Right kidney (tissue), 9 donors: ENCODE measurements at places on chromosomes 11 and 22.

DNA sequence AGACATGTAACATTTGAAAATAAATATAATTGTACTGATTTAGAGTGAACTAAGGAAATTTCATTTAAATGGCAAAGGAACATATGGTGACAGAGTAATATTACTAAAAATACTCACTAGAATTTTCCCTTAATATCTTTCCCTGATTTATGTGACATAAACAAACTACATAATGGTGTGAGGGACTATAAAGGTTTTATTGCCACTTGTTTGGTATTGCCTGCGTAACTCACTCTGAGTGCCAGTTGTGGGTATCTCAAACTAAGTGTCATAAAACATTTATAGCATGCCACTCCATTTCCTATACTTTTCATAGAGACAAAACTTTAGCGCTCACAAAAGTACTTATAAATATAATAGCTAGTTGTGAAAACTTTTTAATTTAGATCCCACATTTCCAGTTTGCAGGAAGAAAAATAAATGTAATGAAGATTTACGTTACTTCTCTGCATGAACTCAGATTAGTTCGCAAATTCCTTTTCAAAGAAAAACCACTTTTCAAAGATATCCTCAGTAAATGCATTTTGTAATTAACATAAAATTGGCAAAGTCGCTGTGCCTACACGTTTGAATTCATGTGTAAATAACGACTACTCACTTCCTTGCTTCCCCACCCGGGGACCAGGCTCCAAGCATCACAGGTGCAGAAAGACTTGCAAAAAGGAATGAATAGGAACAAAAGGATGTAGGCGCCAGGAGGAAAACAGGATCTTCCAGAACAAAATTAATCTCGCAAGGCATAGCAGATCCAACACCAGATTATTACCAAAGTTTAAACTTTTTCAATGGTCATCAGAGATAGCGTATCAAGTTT, 1.6 kb upstream of the QSER1 start:
- DNase-seq = no peak

GRCh38 chr22:22229683-22230420, 14.7 kb upstream of the VPREB1 start:
- DNase-seq = no peak

GRCh38 chr11:45209891-45210699, 63.7 kb downstream of the PRDM11 start:
- peak; percentile 90 for DNase-seq

DNA sequence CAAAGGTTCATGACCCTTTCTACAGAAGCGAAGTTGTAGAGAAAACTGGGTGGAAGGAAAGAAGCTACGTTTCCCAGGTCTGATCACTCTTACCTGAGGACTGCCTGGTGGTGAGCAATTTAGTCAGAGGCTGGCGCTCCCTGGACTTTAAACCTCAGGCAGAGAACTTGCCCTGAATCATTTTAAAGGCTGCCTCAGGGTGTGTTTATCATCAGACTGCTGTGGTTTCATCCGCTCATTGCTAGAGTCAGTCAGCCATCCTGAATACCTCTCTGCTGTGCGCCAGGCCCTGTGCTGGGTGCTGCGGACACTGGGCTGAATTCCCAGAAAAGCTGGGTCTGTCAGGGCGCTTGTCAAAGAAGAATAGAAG, 2.7 kb downstream of the DTX4 start:
- DNase-seq = no peak

GRCh38 chr11:114447444-114447843, 8.2 kb downstream of the REXO2 start:
- DNase-seq = no peak

DNA sequence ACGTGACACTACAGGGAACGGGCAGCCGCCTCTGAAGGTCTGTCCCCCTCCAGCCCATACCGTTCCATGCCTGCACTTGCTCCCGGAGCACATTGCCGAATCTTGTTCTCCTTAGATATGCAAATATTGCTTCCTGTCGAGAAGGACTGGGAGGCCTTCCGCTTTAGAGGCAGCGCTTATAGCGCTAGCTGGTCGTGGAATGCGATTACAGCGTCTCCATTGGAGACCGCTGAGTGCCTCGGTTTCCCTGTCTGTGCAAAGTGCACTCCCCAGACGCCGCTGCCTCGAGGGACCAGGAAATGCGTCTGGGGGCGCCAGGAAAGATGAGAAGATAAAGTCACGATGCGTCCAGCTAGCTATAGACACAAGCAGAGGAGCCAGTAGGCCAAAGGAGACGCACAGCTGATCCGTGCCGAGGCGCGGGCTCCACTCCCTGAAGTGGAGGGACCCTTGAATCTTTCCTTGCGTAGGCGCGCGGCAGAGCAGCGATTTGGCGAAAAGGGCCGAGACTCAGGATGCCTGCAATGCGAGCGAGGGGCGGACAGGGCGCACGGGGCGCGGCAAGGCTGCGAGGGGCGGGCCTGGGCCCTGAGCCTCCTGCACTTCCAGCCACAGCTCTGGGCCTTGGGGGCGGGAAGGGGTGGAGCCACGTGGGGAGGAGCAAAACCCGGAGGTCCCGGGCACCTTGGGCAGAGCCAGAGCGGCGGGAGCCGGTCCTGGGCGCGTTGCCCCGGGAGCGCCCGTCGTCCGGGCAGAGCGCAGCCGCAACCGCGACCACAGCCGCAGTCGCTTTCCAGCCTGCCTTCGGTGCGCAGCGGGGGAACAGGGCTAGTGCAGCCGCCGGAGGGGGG, at the start of gene RASSF10:
RASSF10 (plus strand) TSS at position 692 of the 851 bp plus-strand sequence. CDS start 261 bp downstream, outside the sequence.
- DNase-seq = peak; percentile 86

- DNase-seq = no peak
Measured at GRCh38 chr11:131581046-131581445, 210.6 kb downstream of the NTM start.

DNA sequence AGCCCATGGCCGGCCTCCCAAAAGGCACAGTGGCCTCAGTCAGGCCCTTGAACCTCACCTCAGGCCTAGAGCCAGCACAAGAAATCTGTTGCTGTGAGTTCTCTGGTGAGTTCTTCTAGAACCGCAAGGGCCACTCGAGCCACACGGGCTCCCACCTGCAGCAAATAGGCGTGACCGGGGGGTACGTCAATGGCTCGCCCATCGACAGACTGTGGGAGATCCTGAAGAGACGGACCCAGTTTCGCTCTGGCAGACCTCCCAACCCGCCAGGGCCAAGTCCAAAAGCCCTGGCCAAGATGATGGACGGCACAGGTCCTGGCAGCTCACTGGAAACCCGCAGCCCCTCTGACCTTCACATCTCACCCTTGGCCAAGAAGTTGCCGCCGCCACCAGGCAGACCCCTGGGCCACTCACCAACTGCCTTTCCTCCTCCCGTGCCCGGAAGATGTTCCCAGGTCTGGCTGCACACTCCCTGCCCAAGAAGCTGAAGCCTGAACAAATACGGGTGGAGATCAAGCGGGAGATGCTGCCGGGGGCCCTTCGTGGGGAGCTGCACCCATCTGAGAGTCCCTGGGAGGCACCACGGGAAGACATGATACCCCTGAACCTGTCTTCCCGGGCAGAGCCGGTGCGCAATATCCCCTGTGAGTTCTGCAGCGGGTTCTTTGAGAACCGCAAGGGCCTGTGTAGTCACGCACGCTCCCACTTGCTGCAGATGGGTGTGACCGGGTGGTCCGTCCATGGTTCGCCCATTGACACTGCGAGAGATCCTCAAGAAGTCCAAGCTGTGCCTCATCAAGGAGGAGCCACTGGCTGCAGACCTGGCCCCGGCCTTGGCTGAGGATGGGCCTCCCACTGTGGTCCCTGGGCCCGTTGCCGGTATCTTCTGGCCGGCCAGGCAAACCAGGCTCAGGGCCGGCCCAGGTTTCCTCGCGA, 544.2 kb upstream of the CCDC179 start:
- no peak for DNase-seq

DNA sequence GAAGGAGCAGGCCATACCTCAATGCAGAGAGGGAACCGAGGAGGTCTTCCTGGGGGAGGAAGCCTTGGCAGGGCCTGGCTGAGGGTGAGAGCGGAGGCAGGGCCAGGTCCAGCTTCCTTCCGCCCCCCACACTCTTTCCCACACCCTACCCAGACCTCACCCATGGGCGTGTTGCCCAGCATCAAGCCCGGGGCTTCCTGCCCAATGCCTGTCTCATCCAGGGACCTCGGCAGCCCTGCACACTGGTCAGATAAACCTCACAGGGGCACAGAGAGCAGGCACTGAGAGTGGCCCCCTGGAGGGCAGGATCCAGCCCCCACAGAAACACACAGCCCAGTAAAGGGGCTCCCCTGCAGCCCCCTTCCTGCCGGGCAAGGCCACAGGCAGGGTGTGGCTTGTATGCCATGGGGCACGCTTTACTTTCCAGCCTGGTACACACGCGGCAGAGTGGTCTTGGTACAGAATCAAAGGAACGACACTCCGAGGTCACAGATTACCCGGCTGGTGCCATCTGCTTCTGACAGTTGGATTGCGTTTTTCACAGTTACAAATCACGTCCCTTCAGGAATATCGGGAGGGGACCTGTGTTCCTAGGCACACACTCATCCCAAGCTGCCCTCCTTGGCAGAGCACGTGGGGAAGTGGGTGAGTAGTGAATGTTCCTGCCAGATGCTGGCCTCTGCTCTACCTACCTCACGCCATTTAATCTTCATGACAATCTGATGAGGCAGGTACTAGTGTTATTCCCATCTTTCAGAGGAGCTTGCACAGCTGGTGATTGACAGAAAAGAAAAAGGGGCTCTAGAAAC, 20.0 kb upstream of the CD5 start:
- DNase-seq = no peak

DNA sequence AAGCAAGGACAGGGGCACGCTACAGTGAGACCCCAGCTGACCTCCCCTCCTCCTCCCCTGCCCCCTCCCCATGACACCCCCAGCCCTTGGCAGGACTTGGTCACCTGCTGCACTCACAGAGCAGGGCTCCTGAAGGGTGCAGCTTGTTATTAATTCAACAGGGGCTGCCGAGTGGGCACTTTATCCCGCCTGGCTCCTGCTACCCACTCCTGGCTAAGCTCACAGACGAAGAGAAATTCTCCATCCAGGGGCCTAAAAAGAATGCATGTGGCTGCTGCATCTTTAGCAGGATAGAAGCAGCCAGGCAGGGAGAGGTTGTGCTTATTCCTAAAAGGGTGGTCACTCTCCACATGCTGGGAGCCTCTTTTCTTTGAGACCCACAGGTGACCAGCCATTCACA, 40.3 kb downstream of the GALNT18 start:
- no peak for DNase-seq

DNA sequence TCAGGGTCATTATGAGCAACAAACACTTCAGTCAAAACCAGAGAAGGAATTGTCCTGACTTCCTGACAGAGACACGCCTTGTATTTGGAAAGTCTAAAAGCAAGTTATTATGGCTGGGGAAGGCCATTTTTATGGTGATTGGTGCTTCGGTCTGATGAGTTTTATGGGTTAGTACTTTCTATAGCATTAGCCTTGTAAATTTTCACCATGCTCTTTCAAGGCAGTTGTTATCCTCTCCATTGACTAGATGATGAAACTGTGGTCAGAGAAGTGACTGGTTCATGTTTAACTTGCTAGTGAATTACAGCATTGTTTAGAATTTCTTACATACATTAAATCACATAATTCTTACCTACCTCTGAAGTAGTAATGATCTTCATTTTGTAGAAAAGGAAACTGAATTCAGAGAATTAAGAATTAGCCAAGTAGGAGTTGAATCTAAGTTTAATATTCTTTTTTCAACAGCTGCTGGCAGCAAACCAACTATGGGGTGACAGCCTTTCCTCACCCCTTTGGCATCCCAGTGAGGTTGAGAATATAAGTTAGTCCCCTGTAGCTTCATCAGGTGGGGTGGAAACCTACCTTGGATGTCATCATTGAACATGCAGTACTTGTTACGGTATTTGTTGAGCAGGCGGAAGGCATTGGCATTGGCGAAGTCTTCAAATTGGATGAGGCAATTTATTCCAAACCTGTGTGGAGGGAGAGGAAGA, 90.0 kb downstream of the CCDC81 start:
- no peak for DNase-seq

DNA sequence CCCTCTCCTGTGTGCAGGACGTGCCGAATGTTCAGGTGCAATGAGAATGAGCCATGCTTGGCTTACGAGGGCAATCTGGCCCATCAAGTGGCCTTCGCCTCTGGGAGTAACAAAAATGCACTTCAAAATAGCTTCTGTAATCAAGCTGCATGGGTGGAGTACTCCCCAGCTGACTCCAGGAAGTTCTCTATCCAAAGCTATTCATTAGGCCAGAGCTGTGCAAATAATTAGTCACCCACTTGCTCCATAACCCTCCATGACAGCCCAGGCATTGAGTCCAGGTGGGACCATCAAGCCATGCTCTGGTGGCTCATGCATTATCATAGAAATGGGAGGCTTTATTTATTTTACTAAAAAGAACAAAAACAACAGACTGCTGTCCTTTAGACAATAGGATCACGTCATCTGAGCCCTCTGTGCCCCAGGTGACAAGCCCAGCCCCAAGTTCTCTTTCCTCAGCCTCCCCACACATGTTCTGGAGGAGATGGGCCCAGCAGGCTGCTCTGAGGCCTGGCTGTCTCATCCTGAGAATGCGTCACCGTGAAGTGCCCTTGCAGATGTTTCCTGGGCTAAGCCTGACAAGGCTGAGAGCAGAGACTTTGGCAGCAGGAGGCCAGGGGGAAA, 244.7 kb downstream of the ETS1 start:
- DNase-seq = no peak

DNA sequence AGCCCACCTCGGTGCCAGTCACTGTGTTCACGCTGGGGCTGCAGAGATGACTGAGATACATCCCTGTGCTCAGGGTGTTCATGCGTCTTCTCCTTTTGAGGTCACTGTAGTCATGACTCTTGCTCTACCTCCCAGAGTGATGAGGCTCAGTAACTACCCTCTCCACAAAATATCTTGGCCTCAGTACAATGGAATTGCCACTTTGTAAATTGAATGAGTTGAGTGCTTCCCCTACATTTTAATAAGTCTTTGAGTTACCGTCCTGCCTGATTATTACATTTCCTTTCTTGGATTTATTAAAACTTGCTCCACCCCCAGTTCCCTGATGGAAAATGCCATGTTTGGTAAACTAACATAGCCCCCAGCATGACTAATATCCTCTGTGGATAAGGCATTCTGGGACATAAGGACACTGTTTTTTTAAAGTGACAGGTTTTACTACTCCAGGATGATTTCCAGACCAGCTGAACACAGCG, 15.9 kb downstream of the PRSS23 start:
- DNase-seq = no peak

GRCh38 chr22:44179989-44180705, 578 bp upstream of the PARVG start:
- no peak for DNase-seq

GRCh38 chr11:38594895-38595294, 1996.9 kb upstream of the RAG2 start:
- no peak for DNase-seq
